ENCODE measurements at places on chromosomes 3 and 15. TPM values are rescaled to one million over a fixed set of nuclear protein-coding genes. Genes with fewer than 3 reads are reported as not detected.

DNA sequence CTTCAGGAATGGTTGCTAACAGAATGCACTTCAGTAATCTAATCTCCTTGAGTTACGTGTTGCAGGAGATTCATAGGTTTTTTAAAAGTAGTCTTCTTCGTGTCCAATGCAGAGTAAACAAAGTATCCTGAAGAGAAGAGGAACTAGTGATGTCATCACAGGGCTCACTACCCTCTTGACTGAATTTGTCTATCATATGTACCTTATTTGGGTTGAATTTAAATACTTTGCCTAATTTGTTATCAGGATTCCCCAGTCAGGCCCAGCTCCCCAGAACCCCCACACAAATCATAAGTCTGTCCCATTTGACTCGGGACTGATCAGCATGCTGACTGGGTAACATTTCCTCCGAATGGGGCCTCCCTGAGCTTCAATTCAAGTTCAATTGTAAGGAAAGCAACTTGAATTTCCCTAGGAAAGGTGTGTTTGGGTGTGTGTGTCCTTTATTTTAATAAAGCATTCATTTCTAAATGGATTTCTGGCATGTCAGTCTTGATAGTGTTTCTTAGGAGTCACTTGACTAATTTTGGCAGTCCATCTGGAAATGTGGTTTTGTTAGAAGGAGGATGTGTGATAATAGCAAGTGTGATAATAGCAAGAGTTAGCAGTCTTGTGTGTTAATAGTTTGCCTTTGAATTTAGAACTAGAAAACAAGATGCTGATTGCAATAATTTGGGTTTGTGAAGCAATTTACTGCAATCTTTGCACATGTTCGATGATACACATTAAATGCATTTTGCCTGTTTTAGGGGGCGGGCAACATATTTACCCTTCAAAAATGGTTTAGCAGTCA, 21.9 kb downstream of the OXNAD1 start:
- no peak for DNase-seq

- no peak for DNase-seq
These were observed 39.6 kb downstream of the LIPC start for GRCh38 chr15:58471348-58471747.

NCKIPSD gene
- 25.1 TPM for total RNA-seq

GOLGA6L24 gene
- not detected for total RNA-seq

STARD9 gene
- 0.41 TPM for total RNA-seq

ITIH3 gene
- not detected for total RNA-seq

DNA sequence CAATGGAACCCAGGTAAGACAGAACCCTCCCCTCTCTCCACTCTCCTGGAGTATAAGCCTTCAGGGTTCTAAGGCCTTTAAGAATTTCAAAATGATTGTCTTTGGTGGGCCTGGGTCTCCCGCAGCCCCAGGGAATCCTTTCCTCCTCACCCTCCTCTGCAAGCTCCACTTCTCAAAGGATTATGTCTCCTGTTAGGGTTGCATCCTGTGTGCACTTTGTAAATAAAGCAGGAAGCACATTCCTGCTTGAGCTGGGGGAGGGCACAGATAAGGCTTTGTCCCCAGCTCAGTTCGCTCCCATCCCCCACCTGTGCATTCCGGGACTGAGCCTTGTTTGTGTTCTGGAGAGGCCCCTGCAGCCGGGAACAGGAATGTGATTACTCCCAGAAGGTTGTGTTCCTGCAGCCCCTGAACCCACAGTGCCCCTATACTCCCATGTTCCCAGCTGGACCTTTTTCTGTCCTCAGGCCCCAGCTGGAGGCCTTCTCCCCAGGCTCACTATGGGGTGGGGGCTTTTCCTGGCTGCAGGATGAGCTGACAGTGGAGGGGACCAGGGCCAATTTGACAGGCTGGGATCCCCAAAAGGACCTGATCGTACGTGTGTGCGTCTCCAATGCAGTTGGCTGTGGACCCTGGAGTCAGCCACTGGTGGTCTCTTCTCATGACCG, 9.5 kb downstream of the TYRO3 start:
- no peak for DNase-seq

Measured in Caki2 (cell line).